ENCODE measurements at places on chromosomes 3 and 15.

DNA sequence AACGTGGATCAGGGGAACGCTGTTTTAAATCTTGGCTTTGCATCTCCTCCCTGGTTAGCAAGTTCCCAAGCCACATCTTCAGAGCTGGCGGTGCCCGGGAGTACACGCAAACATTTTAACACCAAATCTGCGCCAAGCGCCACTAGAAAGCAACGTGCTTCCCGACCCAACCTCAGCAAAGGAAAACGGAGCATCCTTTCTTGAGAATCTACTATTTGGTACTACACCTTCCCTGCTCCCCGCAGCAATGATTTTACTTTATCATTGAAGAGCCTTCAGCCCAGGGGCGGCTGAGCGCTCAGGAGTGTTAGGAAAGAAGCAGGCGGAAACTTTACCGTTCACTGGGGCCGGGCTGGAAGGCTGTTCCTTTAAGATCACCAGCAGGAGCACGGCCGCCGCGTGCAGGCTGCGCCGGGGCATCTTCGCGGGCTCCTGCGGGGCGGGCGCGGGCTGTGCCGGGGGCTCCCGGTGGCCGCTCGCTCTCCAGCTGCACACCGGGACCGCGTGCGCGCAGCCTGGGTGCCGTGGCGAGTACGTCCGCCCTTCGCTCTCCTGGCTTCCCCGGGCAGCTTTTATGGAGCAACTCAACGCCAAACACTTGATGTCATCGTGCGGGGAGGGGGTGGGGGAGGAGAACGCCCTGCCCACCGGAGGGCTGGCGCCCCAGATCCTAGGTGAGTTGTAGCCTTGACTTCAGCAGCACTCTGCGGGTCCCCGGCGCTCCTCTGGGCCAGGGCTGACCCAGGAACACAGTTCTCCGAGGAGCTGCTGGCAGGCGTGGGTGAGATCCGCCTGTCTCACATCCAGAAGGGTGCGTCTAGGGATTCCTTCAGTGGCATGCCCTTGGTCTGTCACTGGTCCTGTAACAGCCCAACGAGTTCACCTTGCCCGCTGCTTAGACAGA, at the start of gene CA12:
Gene CA12, minus strand, starts transcription at position 546 of the 904 bp plus-strand sequence. Its CDS starts 126 bp downstream, at position 420.
- DNase-seq, result peak; percentile 46

GRCh38 chr3:69232482-69232881, 110.1 kb upstream of the LMOD3 start:
- DNase-seq, result no peak

DNA sequence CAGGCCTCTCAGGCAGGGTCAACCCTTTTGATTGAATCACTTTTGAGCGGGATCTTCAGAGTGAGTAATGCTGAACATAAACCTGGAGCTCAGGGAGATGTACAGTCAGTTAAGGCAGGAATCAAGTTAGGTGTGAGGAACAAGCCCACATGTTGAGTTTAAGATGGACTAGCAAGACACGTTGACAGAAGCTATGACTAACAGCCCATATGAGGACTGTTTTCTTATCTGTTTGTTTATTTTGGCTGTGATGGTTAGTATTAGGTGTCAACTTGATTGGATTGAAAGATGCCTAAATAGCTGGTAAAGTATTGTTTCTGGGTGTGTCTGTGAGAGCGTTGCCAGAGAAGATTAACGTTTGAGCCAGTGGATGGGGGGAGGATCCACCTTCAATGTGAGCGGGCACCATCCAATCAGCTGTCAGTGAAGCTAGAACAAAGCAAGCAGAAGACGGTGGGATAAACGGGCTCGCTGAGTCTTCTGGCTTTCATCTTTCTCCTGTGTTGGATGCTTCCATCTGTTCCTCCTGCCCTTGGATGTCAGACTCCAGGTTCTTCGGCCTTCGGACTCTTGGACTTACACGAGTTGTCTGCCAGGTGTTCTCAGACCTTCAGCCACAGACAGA, 232.3 kb upstream of the STAC start:
- DNase-seq, result no peak

- DNase-seq, result no peak
These were observed 17.2 kb downstream of the HDGFL3 start for GRCh38 chr15:83190450-83190849.

- DNase-seq, result no peak
These were observed 990 bp upstream of the CLDN1 start for GRCh38 chr3:190323246-190323626.

DNA sequence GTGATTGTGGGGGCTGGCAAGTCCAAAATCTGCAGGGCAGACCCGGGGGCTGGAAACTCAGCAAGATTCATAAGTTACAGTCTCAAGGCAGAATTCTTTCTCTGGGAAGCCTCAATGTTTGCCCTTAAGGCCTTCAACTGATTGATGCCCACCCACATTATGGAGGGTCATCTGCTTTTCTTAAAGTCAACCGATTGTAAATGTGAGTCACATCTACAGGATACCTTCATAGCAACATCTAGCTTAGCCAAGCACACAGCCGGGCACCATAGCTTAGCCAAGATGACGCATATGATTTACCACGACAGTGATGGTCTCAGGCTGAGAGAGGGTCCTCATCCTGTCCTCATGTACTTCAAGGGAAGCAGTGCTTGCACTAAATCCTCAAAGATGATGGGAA, 43.5 kb downstream of the IDH2 start:
- no peak for DNase-seq

DNA sequence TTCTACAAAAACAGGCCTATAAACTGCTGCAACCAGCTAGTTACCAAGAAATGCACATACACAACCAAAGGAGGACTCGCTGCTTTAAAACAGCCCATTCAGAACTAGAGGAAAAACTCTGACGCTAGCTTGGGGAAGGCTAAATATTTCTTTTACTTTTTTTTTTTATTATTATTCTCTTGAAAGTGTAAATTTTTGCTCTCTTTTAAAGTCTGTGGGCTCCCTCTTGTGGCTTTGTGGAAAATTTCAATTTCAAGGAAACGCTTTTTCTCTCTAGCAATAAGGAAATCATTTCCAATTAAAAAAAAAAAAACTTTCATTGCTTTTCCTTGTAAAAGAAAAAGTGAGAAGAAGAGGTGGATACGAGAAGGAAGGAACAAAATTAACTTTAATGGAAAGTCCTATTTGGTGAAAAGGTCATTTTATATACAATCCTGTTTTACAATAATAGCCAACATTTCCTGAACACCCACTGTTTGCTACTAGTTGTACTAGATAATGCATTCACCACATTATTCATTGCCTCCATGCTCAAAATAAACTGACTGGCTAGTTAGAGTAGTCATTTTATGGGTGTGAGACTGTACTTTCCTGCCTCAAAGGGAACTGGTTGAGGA, 51.2 kb upstream of the SAMMSON start:
- peak; percentile 47 for DNase-seq

DNA sequence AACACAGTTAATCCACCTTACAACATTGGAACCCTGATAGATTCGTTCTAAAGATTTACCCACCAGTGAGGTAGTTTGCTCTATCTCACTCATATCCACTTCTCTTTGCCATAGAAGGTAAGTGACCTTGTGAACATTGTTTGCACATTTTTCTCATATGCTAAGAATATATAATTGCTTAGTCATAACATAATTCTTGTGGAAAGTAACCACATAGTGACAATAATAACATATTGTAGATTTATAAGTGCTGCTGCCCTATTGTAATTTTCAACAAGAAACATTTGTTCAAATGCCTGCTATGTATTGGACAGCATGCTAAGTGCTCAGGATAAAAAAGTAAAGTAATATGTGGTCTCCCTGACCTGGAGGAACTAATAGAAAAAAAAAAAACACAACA, 554.2 kb upstream of the KCNMB2 start:
- no peak for DNase-seq

DNA sequence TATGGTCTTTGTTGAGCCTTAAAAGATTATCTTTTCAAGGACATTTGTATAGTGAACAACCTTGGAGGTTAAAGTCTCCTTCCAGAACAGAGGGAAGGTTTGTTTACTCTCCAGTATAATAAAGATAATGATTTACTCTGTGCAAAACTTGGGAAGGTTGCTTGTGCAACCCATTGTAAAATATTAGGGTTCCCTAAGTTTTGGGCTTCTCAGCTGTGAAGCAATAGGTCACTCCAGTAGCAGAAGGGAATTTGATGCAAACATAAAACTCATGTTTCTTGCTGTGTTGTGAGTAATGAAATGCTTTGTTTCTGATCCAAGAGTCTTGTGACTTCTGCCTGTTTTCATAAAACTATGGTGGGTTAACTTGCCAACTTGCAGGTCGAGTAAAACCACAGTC, 177.5 kb downstream of the SUCNR1 start:
- DNase-seq, result peak; percentile 64

- DNase-seq, result no peak
These were observed 39.0 kb downstream of the FSIP1 start for GRCh38 chr15:39743611-39744010.

- no peak for DNase-seq
These were observed 495.3 kb upstream of the AGTR1 start for GRCh38 chr3:148202386-148202785.

GRCh38 chr3:193489949-193490348, 64.7 kb downstream of the ATP13A4 start:
- DNase-seq, result no peak

DNA sequence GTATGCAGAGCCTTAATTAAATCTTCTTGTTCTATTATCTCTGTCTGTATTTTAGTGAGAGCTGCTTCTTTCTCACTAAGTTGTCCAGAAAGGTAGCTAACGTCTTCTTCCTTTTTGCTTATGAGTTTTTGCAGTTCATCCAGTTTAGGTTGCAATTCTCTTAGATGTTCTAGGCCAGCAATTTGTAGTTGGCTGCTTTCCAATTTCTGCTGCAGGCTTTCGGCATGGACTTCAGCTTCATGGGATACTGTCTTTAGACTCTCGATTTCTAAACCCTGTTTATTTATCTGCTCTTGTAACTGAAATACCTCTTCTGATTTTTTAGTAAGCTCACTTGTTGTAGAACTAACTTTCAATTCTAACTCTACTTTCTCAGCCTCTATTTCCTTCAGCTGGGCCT, 35.5 kb upstream of the HCLS1 start:
- DNase-seq, result no peak

DNA sequence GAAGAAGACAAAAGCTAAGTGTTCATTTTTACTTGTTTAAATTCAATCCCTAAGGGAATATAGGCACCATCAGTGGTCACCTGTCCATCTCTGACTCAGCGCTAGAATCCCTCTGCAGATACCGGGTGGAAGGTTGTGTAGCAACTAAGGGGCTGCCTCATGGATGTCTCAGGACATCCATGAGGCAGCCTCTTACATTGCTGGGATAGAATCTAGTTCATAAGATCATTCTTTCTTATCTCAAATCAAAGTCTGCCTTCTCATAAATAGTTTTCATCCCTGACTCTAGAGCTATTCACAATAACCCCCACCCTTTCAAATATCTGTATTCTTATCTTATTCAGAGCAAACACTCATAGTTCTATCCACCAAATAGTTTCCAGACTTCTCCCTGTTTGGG, 38.1 kb downstream of the HSPBAP1 start:
- no peak for DNase-seq

- no peak for DNase-seq
These were observed 47.6 kb downstream of the SSR3 start for GRCh38 chr3:156507285-156507684.

GRCh38 chr15:64535460-64536243, 75.3 kb downstream of the ZNF609 start:
- no peak for DNase-seq

DNA sequence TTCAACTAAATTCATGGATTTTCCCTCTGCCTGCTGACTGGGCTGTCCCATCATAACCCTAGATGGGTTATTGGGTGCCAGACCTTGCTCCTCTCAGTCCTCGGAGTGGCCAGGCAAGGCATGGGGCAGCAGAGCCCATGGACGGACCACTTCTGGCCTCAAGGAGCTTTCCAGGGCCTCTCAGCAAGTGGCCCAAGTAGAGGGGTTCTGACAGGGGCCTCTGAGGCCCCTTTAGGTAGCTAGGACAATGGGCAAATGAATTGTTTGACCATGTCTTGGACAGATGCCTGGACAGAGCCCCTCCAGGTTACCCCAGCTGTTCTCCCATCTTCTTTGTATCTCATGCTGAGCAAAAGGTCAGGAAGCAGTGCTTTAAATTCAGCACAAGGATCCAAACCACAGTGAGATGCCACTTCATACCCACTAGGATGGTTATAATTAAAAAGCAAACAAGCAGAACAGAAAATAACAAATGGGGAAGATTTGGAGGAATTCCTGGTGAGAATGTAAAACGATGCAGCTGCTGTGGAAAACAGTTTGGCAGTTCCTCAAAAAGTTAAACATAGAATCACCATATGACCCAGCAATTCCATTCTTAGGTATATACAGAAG, 61.6 kb downstream of the SPSB4 start:
- DNase-seq, result no peak

DNA sequence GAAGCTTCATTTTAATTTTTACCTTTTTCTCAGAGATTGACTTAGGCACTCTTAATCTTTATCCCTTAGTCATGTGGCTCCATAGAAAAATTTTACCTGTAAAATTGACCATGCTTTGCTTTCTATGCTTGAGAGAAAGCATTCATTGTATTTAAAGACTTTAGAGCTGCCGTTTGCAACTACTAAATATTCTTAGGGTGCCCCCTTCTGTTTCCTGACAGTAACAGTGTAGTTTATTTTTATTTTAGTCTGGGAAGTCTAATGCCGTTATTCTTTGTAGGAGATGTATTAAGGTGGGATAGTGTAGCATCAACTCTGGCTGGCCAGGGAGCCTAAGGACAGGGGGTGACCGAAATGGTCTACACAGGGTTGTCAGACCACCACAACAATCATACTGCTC, 84.5 kb upstream of the SYNPR start:
- no peak for DNase-seq

GRCh38 chr3:23283625-23284024, 80.5 kb downstream of the UBE2E2 start:
- DNase-seq, result no peak

- DNase-seq, result no peak
These were observed 3.9 kb downstream of the PRKCD start for GRCh38 chr3:53164911-53165310.

- DNase-seq, result peak; percentile 56
These were observed 51.7 kb downstream of the PHLDB2 start for GRCh38 chr3:111910806-111911205.

- DNase-seq, result no peak
These were observed 46.6 kb downstream of the APH1B start for GRCh38 chr15:63323798-63324563.

- DNase-seq, result peak; percentile 72
These were observed 148.6 kb upstream of the MME start for GRCh38 chr3:154931484-154931883.

- DNase-seq, result no peak
These were observed 31.7 kb upstream of the SUCLG2 start for GRCh38 chr3:67686069-67686468.

- no peak for DNase-seq
These were observed 36.1 kb upstream of the EPHB3 start for GRCh38 chr3:184525337-184526087.

- no peak for DNase-seq
These were observed 1.3 kb downstream of the TTBK2 start for GRCh38 chr15:42919308-42919707.

- DNase-seq, result no peak
These were observed 8.9 kb upstream of the COMMD4 start for GRCh38 chr15:75327005-75327404.

DNA sequence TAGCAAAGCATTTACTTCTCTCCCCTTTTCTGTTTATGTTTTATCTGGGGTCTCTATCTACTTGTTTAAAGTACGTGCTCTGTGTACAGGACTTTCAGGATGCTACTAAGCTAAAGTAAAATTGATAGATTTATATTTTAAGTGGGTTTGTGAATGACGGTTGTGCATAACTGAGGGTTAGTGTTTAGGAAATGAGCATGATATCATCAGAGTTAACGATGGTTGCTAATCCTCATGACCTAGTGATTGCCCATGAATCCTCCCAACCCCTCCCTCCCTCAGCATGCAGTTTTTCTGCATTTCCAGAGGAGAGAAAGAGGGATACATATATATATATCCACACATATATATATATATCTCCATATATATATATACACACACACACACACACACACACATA, 957.2 kb downstream of the TUSC7 start:
- no peak for DNase-seq

Measured in fibroblast of gingiva (primary cell).